ENCODE measurements at places on chromosomes 6 and 20.

GRCh38 chr6:53744321-53744720 lies 50.5 kb upstream of the LRRC1 start:
- DNase-seq, result no peak

- DNase-seq, result no peak
Measured at GRCh38 chr20:33664085-33664761, 2.1 kb downstream of the C20orf144 start.

- DNase-seq, result peak; percentile 64
Measured at GRCh38 chr6:156719720-156720563, 57.2 kb upstream of the ARID1B start.

DNA sequence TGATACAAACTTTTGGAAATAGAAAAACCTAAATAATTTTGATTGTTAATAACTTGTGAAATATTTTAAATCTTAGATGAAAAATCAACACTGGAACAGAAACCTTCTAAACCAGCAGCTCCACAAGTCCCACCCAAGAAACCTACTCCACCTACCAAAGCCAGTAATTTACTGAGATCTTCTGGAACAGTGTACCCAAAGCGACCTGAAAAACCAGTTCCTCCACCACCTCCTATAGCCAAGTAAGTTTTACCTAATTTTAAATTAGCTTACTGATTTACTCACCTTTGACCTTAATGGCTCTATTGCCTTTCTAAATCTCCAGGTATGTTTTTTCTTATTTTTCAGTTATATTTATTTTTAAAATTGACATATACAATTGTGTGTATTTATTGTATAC lies 102.6 kb upstream of the ADGRF4 start:
- DNase-seq, result no peak

GRCh38 chr20:54152227-54153040 lies 21.4 kb downstream of the CYP24A1 start:
- no peak for DNase-seq

- DNase-seq, result peak; percentile 60
Measured at GRCh38 chr20:32484958-32485769, 100.0 kb downstream of the NOL4L start.

DNA sequence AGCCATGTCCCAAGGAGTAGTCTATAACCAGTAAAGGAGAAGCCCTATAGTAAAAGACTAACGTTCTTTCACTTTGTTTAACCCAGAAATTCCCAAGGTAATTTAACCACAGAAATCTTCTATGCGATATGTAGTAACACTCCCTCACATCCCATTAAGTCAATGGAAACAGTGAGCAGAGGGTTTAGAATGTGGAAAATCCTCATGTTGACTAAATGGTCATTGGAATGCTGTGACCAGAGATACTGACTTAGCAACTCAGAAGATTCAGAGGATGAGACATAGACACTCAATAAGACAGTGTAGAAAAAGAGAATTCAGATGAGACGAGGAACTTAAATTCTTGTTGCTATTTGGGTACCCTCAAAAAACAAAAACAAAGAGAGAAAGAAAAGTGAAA lies 562.2 kb upstream of the NOX3 start:
- DNase-seq, result no peak

DNA sequence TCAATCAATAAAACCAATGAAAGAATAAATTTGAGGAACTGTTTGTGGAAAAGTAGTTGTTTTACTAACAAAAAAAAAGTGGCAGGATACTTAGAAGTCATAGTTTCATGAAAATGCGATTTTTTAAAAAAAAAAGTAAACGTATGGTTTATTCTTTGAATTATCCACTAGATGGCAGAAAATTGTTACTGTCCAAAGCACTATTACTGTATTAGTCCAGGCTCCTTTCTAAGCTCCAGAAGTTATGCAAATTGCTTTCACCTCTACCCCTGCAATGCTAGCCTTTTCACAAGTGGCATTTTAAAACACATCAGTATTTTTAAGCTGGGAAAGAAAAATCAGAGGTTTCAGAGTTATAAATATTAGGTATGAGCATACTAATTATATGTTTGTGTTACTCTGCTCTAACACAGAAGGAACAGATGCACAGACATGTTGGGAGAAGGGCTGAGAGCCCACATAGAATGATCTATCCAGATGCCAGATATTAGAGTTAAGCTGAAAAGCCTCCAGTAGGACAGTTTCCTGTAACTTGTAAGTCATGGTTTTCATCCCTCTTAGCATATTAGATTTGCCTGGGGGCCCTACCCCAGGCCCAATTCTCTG lies 63.9 kb downstream of the FHL5 start:
- no peak for DNase-seq

- DNase-seq, result no peak
Measured at GRCh38 chr20:1888796-1889463, 6.3 kb upstream of the SIRPA start.

- DNase-seq, result no peak
Measured at GRCh38 chr6:27777126-27777525, 135.1 kb downstream of the OR2B2 start.

- no peak for DNase-seq
Measured at GRCh38 chr6:90148867-90149266, 147.8 kb downstream of the BACH2 start.

DNA sequence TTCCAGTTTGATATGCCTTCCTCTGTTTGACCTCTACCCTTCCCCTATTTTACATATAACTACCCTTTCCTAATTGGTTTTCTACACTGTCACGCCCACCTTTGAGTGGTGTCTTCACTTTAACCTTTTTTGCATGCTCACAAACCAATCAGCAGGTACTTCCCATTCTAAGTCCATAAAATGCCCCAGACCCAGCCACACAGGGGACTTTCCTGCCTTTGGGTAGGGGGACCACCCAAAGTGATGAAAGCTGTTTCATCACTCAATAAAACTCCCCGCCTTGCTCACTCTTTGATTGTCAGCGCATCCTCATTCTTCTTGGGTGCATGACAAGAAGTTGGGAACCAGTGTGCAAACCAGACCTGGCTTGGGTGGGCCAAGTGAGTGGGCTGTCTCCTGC lies 20.5 kb upstream of the SNRPC start:
- no peak for DNase-seq

- DNase-seq, result no peak
Measured at GRCh38 chr6:159399751-159400221, 230.6 kb downstream of the FNDC1 start.

- DNase-seq, result no peak
Measured at GRCh38 chr6:68729377-68729903, 94.4 kb downstream of the ADGRB3 start.

DNA sequence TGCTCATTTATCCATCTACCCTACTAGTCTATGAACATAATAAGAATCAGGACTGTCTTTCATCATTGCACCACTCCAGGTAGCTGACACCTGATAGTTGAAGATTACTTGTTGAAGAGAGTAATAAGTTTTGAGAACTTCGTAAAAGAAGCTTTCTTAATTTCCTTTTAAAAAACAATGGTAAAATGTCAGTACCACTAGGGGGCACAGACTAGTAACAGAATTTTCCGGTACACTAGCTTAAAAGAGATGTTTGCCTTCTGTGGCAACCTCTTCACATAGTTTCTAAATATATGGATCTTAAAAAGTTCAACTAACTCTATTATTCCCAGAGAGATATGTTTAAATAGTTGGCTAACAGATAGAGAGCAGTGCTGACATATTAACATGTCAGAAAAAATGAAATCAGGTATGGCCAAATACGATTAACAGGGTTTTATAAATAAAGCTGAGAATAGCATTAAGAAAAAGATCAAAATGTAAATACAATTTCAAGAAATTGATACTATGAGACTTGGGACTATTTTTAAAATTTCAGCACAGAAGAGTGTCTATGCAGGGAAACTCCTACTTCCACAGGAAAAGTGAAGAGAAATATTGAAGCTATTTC lies 5.4 kb upstream of the KCNQ5 start:
- no peak for DNase-seq

DNA sequence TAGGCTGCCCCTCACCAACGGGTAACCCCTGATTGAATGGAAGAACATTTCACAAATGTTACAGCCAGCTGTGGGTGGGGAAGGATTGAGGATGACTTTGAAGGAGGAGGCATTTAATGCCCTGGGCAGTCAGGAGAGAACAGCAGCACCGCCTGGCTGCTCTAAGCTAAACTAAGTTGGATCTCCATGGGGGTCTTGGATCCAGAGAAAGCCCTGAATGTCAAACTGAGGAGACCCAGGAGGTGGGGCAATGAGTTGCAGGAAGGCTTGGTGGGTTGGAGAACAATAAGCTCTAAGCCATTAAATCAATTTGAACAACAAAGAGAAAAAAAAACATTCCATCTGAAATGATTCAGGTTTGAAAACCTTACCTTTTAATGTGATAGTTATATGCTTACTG lies 35.4 kb downstream of the TMX4 start:
- no peak for DNase-seq
